ENCODE measurements at places on chromosomes 13 and 19.

GRCh38 chr13:36345438-36346221, 564 bp downstream of the SPART start:
- DNase-seq = peak; percentile 74

GRCh38 chr19:17020385-17020784, 6.2 kb downstream of the CPAMD8 start:
- DNase-seq = no peak

DNA sequence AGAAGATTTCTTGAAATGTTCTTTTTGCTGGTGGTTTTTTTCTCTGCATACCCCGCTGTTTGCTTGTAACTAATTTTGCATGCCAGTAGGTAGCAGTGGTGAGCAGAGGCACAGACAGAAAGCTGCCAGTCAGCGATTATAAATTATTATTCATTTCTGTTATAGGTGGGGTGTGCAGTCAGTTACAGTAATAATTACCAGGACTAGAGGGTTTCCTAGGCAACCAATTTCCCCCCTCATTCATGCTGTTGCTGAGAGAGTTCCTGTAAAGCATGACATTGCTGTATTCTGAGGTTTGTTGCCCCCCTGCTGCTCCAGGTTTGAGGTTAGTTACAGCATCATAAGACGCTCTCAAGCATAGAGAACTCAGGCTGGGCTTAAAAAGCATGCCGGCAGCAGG, 104.5 kb downstream of the URI1 start:
- DNase-seq = no peak

DNA sequence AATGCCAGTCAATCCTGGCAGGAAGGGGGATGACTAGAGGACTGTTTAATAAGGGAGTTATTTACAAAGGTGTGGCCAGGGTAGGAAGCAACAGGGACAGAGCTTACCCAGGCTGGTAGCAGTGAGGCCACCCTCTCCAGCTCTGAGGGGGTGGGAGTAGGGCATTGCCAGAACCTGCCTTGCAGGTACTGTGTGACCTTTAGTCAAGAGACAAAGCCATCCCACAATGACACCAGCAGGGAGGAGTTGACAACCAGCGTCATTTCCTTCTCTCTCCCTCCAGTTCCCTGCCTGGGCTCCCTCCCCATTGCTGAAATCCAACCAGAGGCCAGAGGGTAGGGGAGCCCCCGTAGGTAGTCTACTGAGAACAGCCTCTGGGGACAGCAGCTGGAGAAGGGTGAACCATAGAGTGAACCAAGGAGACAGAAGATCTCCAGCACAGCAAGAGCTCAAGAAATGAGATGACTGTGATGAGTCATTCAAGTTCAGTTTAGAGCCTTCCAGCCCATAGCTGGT, 33.3 kb upstream of the SPATA13 start:
- no peak for DNase-seq

GRCh38 chr19:43790587-43790986, 9.8 kb upstream of the KCNN4 start:
- DNase-seq = no peak

- no peak for DNase-seq
These were observed 9.0 kb downstream of the SLC25A15 start for GRCh38 chr13:40798380-40798779.

Measured in skeletal muscle cell (primary cell).